ENCODE measurements at places on chromosomes 12 and 14.
A peak's percentile ranks its signal among the peaks of the same experiment; 100 is the strongest.

GRCh38 chr14:93789228-93790130 is 1.2 kb upstream of the PRIMA1 start:
- DNase-seq: peak; percentile 50

- no peak for DNase-seq
Observed at GRCh38 chr12:113322343-113322742, 12.6 kb downstream of the SLC8B1 start.

DNA sequence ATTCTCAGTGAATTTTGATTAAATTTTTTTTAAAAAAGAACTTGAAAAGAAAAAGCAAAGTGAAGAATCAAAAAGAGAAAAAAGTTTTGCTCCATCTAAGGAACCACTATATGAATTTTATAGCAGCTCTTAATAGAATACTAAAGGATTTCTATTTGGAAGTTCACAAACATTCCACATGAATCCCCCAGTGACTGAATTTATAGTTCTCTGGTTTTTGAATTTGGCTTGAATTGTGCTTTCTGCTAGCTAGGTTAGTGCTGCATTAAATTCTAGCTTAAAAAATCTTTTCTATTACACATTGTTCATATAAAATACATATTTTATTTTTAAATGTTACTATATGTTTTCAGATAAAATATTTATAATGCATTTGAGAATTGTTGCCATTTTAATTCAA is 675.4 kb downstream of the RERGL start:
- DNase-seq: no peak

DNA sequence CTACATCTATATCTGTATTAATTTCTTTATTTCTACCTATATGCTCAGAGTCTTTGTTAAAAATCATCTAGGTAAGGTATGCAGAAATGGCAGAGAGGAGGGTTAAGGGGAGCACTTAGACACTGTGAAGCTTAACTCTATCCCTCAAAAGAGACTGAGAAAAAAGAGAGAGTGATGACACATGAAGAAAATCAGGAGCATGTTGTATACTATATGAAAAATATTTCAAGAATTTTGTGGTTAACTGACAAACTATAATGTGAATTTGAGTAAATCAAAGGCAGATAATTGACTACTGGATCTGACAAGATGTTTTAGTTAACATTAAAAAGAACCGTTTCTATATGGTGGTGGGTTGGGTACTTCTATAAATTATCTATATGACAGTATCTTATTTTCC is 1814.2 kb upstream of the SEL1L start:
- DNase-seq: no peak

- DNase-seq: no peak
Observed at GRCh38 chr12:67772267-67773169, 124.0 kb downstream of the DYRK2 start.

DNA sequence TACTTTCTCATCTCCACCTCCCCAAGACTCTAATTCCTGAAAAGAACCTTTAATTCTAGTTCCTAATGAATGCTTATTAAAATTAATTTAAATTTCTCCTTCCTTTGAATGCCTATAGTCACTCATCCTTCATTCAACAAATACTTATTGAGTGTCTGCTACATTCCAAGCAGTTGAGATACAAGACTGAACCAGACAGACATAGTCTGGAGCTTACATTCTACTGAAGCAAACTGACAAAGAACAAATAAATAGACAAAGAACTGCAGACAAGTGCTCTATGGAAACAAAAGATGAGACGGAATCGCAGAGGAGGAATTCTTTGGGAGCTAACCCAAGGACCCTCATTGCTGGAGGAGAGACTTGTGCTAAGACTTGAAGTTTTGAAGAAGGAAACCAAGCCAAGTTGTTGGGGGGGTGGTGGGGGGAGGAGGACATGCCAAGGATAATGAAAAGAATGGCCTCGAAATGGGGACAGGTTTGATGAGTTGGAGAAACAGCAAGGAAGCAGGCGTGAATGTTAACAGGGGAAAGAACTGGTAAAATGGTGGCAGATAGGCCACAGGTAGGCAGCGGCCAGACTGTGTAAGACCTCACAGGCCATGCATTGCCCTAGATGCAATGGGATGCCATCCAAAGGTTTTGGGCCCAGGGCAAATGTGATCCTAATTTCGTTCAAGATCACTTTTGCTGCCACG is 9.7 kb upstream of the TDG start:
- DNase-seq: peak; percentile 19

DNA sequence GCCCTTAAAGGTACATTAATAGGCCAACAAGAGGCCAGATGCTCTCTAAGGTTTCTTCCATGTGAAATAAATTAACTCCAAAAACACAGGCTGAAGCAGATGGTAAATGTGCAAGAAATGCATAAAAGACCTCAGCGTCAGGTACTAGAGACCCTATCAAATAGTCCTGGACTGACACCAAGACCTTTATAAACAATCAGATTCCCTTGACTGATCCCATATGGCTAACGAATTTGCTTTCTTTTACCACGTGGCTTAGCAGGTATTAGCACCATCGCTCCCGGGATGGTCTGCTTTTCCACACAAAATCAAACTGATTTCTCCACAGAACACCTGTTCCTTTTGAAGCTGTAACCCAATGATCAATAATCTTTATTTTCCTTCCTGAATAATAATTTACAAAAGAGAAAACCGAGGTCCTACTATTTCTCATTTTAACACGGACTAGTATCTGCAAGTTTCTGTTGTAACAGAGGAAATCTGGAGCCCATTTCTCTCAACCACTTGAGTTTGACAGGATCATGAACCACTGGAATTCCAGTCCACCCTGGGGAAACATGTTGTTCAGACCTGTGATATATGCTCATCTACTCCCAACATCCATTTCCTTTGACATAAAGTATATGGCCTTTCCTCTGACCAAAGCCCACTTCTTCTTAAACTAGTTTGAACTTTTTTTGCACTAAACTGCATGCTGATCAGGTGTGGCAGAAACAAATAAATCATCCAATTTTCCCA is 48.2 kb upstream of the DAAM1 start:
- no peak for DNase-seq

GRCh38 chr14:44341116-44341515 is 166.0 kb downstream of the FSCB start:
- DNase-seq: no peak

DNA sequence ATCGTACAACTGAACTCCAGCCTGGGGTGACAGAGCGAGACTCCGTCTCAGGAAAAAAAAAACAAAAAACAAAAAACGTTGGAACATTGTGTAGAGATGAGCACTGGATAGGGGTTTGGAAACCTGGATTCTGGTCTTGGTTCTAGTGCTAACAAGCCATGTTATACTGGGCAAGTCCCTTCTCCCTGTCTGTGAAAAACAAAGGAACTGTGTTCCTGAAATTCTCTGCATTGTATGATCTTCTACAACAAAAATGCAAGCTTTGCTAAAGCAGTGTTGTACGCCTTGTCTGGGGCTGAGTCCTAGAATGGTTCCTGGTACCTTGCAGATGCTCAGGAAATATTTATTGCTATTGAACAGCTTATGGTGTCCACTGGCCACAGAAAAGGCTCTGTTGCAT is 13.4 kb downstream of the GPRC5D start:
- DNase-seq: no peak

DNA sequence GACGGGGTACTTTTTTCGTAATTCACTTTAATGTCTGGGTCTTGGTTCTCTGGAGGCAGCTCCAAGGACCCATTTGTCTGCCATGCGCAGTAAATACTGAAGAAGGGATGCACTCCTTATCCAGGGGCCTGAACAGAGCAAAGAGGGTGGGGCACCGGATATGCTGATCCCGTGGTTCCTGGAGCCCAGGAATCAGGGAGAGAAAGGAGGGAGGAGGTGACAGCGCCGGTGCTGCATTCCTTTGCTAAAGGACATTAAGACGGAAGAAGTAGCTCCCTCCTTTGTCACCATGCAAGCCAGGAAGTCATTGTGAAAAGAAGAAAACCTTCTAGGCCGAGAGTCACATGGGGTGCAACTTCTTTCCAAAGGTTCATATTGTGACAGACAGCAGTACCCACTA is 1057.7 kb downstream of the VRK1 start:
- no peak for DNase-seq

DNA sequence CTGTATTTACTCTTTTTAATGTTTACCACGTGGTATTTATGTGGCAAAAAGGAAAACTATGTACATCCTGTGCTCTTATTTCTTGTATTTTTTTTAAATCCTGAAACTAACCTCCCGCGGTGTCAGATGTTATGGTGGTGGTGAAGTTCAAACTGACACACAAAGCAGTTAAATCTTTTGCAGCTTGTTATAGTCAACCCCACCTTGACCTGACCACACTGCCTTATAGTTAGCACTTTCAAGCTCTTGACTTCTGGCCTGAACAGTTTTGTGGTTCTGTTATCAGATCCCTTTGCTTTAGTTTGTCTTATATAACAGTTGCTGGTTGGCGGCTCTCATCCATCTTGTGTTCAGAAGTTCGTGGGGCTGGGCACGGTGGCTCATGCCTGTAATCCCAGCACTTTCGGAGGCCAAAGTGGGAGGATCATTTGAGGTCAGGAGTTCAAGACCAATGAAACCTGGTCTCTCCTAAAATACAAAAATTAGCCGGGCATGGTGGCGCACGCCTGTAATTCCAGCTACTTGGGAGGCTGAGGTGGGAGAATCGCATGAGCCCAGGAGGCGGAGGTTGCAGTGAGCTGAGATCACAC is 2.1 kb downstream of the UNG start:
- no peak for DNase-seq

- no peak for DNase-seq
Observed at GRCh38 chr14:42090122-42090521, 483.4 kb downstream of the LRFN5 start.

DNA sequence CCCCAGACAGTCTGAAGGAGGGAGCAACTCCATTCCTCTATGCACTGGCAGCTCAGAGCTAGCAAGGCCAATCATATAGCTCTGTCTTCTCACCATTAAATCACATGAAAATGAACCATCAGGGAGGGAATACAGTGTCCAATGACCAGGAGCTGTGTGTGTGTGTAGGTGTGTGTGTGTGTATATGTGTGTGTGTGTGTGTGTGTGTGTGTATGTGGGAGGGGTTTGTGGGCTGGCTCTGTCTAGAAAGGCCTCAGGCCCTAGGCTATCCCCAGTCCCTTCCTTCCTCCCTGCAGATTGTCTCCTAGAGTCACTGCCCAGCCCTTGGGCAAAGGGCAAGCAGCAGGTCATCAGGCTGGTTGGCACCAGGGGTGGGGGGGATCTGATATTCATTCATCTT is 5.7 kb upstream of the SUSD6 start:
- peak; percentile 19 for DNase-seq

GRCh38 chr12:127401536-127401935 is 865.4 kb upstream of the TMEM132C start:
- no peak for DNase-seq

- no peak for DNase-seq
Observed at GRCh38 chr12:105671720-105672119, 341.2 kb downstream of the C12orf75 start.
